ENCODE measurements at places on chromosomes 12 and 14.

DNA sequence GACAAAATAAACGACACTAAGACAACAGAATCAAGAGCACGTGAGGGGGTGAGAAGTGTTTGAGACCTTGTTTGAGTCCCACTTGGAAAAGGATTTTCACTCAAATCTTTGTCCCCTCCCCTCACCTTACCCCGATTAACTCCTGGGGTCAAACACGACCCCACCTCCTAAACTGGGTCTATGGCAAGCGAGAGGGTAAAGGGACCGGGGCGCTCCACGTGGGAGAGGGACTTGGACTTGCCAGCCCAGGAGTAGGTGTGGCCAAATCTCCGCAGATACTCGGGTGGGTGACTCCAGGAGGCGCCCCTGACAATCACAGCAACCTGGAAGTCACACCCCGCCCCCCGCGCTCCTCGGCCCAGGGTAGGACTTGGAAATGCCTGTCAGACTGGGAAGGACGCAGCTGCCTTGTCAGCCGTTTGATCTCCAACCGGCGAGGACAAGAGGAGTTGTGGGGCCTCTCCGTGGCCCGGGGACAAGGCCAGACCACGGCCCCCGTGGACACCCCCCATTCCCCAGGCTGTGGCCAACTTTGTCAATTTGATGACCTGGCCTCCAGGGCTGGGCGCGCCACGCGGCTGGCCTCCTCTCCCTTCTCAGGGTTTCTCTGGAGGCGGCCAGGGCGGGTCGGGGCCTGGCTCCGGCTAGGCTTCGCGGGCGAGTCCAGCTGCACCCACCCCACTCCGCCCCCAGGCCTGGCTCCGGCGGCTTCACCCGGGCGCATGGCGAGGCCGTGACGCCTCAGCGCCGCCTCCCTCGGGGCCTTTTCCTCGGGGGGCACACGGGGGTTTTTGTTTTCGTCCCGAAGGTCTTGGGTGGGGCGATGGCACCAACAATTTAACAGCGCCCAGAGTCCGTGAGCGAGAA, 1.1 kb upstream of the BCL11B start:
- no peak for DNase-seq

GRCh38 chr12:13097491-13098011, 5.9 kb downstream of the GSG1 start:
- no peak for DNase-seq

GRCh38 chr12:123142921-123143735, 7.8 kb downstream of the PITPNM2 start:
- no peak for DNase-seq

GRCh38 chr14:51733147-51733546, 81.4 kb downstream of the FRMD6 start:
- DNase-seq = no peak

DNA sequence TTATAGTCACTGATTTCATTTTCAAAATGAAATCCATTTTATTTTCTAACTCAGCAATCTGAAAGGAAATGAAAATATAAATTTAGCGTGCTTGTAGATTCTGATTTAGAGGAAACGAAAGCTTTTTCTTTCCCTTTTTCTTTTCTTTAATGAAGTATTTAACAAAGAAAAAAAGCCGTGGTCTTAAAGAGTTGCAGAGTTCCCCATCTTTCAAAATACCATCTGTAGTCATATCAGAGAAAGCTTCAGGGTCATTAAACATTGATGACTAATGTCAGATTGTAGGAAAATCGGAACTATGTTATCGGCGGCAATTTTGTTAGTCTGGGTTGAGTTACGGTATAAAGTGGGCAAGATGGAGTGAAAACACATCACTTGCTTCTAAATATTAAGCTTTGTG, 32.3 kb downstream of the DRAM1 start:
- DNase-seq = no peak

DNA sequence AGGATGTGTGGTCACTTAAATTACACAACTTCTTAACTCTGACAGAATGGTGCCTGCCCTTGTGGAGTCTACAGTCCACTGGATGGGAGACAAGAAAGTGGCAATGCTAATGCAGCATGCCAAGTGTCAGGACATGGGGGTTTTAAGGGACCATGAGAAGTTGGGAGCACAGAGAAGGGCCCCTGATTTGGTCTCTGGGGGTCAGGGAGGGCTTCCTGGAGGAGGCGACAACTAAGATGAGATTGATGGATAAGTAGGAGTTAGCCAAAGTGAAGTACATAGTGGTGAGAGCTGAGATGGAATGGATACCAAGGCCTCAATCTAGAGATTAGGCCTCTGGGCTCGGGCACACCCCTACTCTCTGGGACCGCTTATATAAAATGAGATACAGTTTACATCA, 236.7 kb downstream of the CHST11 start:
- DNase-seq = no peak

DNA sequence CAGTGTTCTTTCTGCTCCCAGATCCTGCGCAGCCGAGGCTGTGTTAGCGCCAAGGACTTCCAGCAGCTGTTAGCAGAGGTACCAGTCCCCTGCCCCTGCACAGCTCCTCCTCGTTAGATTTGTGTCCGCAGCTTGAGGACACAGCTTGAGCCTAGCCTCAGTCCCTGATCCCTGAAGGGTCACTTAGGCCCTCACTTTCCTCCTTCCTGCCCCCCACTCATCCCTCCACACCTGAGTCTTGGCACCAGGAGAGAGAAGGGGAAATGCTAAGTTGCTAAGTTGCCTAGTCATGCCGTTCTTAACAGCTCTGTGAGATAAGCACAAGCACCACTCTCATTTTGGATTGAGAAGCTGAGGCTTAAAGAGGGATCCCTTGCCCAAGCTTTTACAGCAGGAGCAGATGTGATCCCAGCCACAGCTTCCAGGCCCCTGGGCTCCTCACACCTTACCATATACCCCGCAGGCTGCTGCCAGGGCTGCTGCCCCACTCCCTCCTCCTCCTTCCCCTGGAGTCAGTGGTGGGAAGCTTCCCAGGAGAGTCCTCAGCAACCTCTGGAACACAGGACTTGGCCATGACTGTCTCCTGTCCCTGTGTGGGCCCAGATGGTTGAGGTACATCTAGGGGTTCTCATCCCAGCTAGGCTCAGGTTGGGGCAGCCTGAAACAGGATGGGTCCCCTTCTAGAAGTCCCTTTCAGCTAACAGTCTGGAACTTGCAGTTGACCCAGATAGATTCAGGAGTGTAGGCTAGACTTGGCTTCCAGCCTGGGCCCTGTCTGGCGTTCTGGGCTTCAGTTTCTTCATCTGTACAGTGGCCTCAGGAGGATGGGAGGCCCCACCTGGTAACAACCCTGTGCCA, 975 bp downstream of the OGFOD2 start:
- DNase-seq = no peak
